ENCODE measurements at places on chromosomes 7 and 10. TPM values are rescaled to one million over a fixed set of nuclear protein-coding genes. Genes with fewer than 3 reads are reported as not detected.

- peaks cover 18% of the 10 kb centered on the region for H3K27me3 ChIP-seq
- no peak for DNase-seq
- H3K36me3 ChIP-seq = no peaks in the 10 kb centered on the region
- H3K27ac ChIP-seq = no peak overlapping the region
- H3K4me3 ChIP-seq = no peak overlapping the region
Observed at GRCh38 chr7:27442455-27442854, 199.9 kb downstream of the EVX1 start.

SH2D4B gene
- 0.11 TPM for total RNA-seq

- DNase-seq = no peak
- peaks cover 26% of the 10 kb centered on the region for H3K36me3 ChIP-seq
- peaks cover 9% of the 10 kb centered on the region for H3K4me1 ChIP-seq
Observed at GRCh38 chr7:73436031-73436929, 2.7 kb downstream of the FZD9 start.

FAM25C gene
- not detected for total RNA-seq

A1CF gene
- total RNA-seq = not detected

- H3K27ac ChIP-seq = no peak overlapping the region
- no peak overlapping the region for H3K4me3 ChIP-seq
- no peaks in the 10 kb centered on the region for H3K36me3 ChIP-seq
- H3K4me1 ChIP-seq = no peaks in the 10 kb centered on the region
- H3K27me3 ChIP-seq = no peaks in the 10 kb centered on the region
- no peak for DNase-seq
Observed at GRCh38 chr10:90418869-90419652, 438.8 kb downstream of the HTR7 start.

- peaks cover 32% of the 10 kb centered on the region for H3K36me3 ChIP-seq
- H3K4me3 ChIP-seq = peak overlapping the region; percentile 76
- H3K4me1 ChIP-seq = peaks cover 69% of the 10 kb centered on the region
- H3K27ac ChIP-seq = peak overlapping the region; percentile 86
- peak; percentile 54 for DNase-seq
- H3K27me3 ChIP-seq = no peaks in the 10 kb centered on the region
Observed at GRCh38 chr7:5701085-5701914, 80.2 kb downstream of the RNF216 start.

ATOH7 gene
- total RNA-seq = not detected

UNCX gene
- total RNA-seq = not detected

DNA sequence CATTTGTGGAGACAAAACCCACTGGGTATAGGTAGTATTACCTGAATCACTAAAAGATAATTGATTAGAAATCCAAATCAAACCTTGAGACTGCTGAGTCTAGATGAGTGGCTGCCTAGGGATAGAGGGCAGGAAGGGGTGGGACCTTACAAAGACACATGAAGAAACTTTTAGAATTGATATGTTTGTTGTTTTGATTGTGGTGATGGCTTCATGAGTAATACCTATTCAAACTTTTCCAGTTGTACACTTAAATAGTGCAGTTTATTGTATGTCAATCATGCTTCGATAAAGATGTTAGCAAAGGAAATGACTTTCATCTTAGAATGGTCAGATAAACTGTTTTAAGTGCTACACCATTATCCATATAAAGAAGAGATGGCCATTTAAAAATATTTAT is 188.7 kb upstream of the KAT6B start:
- H3K4me1 ChIP-seq = no peaks in the 10 kb centered on the region
- no peaks in the 10 kb centered on the region for H3K27me3 ChIP-seq
- no peak overlapping the region for H3K4me3 ChIP-seq
- DNase-seq = no peak
- H3K36me3 ChIP-seq = peaks cover 61% of the 10 kb centered on the region

SMO gene
- total RNA-seq = 0.13 TPM

- no peak overlapping the region for H3K4me3 ChIP-seq
- H3K27ac ChIP-seq = no peak overlapping the region
- H3K36me3 ChIP-seq = no peaks in the 10 kb centered on the region
- DNase-seq = no peak
- no peaks in the 10 kb centered on the region for H3K27me3 ChIP-seq
Observed at GRCh38 chr10:63977329-63977923, 456.2 kb downstream of the REEP3 start.

ZWINT gene
- 3.3 TPM for total RNA-seq

GRCh38 chr7:111647881-111648280 is 85.6 kb upstream of the IMMP2L start:
- no peak overlapping the region for H3K27ac ChIP-seq
- H3K27me3 ChIP-seq = peaks cover 2% of the 10 kb centered on the region
- H3K36me3 ChIP-seq = peaks cover 4% of the 10 kb centered on the region
- DNase-seq = no peak
- no peaks in the 10 kb centered on the region for H3K4me1 ChIP-seq
- no peak overlapping the region for H3K4me3 ChIP-seq

DNA sequence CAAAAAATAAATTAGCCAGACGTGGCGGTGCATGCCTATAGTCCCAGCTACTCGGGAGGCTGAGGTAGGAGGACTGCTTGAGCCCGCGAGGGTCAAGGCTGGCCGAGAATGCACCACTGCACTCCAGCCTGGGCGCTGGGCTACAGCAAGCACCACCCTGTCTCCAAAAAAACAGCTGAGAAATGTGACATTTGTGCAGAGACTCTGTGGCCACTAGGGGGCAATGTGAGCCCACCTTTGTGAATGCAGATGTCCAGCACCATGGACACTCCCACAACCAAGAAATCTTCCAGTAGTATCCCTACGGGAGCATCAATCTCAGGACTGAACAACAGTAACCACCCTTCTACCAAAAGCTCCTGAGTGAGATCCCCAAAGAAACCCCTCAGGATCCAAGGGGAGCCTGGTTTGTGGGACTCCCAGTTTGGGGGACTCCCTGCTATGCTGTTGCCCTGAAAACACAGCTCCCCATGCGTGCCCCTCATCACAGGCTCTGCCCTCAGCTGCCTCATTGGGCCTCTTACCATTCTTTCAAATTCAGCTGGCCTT is 6.2 kb upstream of the AHCYL2 start:
- DNase-seq = peak; percentile 88
- no peak overlapping the region for H3K4me3 ChIP-seq
- no peaks in the 10 kb centered on the region for H3K27me3 ChIP-seq
- peaks cover 3% of the 10 kb centered on the region for H3K4me1 ChIP-seq
- H3K27ac ChIP-seq = no peak overlapping the region

- H3K4me1 ChIP-seq = peaks cover 11% of the 10 kb centered on the region
- peaks cover 4% of the 10 kb centered on the region for H3K27me3 ChIP-seq
- H3K36me3 ChIP-seq = no peaks in the 10 kb centered on the region
- no peak overlapping the region for H3K4me3 ChIP-seq
- no peak overlapping the region for H3K27ac ChIP-seq
Observed at GRCh38 chr7:1745018-1745532, 75.0 kb downstream of the ELFN1 start.

GRCh38 chr10:93995598-93996271 is 2.0 kb downstream of the PLCE1 start:
- no peak overlapping the region for H3K27ac ChIP-seq
- peaks cover 62% of the 10 kb centered on the region for H3K27me3 ChIP-seq
- DNase-seq = no peak
- no peaks in the 10 kb centered on the region for H3K36me3 ChIP-seq
- H3K4me1 ChIP-seq = no peaks in the 10 kb centered on the region
- H3K4me3 ChIP-seq = no peak overlapping the region

GRCh38 chr7:141558544-141559183 is 7.5 kb downstream of the AGK start:
- DNase-seq = no peak
- no peaks in the 10 kb centered on the region for H3K27me3 ChIP-seq
- no peak overlapping the region for H3K27ac ChIP-seq
- H3K36me3 ChIP-seq = peaks cover 79% of the 10 kb centered on the region
- peaks cover 18% of the 10 kb centered on the region for H3K4me1 ChIP-seq
- H3K4me3 ChIP-seq = no peak overlapping the region

LRRC61 gene
- total RNA-seq = 13.8 TPM

DNA sequence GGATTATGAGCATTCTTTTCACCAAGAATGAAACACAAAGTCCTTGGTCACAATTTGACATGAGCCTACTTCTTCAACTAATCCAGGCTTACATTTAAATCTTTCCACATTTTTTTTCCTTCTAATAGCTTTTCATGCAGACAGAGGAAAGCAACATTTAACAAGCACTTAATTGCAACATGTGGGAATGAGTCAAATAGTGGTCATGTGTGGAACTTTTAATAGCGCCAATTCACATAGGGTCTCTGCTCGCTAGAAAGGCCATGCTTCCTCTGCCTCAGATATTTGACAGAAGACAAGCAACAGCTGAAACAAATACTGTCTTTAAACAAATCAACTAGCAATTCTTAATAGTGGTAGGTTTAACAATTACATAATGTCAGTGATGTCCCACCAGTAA is 285.9 kb upstream of the ETV1 start:
- H3K27ac ChIP-seq = no peak overlapping the region

GRCh38 chr10:103888113-103888841 is 29.7 kb downstream of the STN1 start:
- no peaks in the 10 kb centered on the region for H3K27me3 ChIP-seq
- no peak for DNase-seq
- peaks cover 37% of the 10 kb centered on the region for H3K4me1 ChIP-seq

DNA sequence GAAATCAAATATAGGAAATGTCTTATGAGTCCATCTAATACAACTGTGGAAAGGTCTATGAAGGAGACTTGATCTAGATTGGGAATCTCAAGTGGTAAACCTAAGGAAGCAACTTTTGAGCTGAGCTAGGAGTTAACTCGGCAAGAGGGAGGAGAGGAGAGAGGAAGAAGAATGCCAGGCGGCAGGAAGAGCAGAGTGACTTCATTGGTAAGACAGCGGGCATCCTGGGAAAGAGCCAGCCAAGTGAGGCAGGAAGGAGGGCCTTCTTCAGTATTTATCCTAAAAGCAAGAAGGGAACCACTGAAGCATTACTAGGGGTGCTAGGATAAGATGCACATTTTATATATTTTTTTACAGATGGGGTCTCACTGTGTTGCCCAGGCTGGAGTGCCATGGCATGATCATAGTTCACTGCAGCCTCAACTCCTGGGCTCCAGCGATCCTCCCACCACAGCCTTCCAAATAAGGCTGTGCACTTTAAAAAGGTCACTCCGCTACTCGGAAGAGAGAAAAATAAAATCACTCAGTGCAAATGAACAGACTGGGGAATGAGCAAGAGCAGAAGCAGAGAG is 2.0 kb downstream of the BCL7B start:
- peak overlapping the region; percentile 88 for H3K4me3 ChIP-seq
- H3K27ac ChIP-seq = peak overlapping the region; percentile 92
- H3K36me3 ChIP-seq = no peaks in the 10 kb centered on the region
- H3K27me3 ChIP-seq = no peaks in the 10 kb centered on the region

ABHD11 gene
- total RNA-seq = 24.9 TPM

DNA sequence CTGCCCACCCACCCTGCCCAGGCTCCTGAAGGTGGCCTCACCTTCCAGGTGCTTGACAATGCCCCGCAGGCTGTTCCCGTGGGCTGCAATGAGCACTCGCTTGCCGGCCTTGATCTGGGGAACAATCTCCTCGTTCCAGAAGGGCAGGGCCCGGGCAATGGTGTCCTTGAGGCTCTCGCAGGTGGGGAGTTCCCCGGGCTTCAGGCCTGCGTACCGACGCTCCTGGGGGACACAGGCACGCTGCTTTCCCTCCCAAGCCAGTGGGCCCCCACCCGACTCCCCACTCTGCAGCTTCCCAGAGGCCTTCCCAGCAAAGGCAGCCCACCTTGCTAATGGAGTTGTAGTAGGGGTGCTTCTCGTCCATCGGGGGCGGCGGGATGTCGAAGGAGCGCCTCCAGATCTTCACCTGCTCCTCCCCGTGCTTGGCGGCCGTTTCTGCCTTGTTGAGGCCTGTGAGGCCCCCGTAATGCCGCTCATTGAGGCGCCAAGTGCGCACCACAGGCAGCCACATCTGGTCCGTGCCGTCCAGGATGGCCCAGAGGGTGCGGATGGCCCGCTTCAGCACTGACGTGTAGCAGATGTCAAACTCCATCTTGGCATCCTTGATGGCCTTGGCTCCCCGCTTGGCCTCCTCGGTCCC is 456 bp downstream of the PGAM2 start:
- peak overlapping the region; percentile 54 for H3K4me3 ChIP-seq
- peaks cover 46% of the 10 kb centered on the region for H3K4me1 ChIP-seq
- peaks cover 4% of the 10 kb centered on the region for H3K36me3 ChIP-seq
- H3K27ac ChIP-seq = peak overlapping the region; percentile 47
- H3K27me3 ChIP-seq = no peaks in the 10 kb centered on the region

PNLIP gene
- total RNA-seq = not detected

DNA sequence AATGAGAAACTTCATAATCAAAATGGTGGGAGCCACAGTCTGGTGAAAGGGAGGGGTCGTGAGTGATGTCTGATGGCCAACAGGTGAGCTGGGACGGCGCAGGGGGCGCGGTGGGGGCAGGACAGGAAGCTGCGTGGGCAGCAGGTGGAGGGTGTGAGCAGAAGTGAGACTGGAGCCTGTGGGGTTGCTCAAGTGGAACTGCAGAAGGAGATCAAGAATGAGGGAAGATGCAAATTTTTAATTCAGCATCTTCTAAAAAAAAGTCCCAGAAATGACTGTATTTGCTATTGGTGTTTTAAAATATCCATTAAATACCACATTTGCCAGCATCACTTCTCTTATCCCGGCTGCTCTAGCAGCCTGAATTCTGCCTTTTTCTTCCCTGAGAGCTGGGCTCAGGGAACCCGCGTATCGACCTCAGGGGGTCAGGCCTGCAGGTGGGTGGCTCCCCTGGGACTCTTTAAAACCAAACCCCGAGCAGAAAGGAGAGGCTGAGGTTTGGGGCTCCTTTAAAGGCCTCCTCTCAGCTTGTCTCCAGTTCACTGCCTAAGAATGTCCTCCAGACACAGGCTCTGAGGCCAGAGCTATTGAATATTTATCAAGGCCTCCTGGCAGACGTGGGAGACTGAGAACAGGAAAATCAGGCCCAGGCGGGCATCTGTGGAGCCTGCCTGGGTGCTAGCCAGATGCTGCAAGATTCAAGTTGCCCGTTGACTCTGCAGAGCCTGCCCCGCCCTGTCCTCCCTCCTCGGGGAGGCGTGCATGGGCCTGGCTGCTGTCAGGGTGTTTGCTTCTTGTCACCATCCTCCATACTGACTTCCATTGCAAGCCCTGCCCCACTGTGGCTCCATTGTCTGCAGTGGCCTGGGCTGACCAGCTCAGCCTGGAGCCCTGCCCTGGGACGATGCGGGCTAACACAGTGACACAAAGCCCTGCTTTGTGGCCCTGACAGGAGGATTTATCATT is 53.9 kb downstream of the SYPL1 start:
- peak overlapping the region; percentile 77 for H3K27ac ChIP-seq
- H3K4me3 ChIP-seq = peak overlapping the region; percentile 51
- DNase-seq = peak; percentile 13
- H3K27me3 ChIP-seq = no peaks in the 10 kb centered on the region
- no peaks in the 10 kb centered on the region for H3K36me3 ChIP-seq

DNA sequence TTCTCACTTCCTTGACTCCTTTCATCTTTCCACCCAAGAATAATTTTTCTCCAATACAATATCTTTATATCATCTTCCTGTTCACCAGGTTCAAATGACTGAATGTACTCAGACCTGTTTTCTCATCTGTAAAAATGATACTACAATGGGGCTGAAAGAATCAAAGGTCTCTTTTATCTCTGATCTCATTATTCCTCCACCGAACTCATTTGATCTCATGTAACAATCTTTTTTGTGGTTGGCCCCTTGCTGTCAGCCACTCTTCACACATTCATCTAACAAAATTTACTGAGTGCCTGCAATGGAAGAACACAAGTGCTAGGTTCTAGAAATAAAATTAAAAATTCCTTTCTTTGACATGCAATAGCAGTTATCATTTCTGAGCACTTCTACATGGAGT is 65.0 kb downstream of the GRM8 start:
- no peak for DNase-seq
- no peak overlapping the region for H3K4me3 ChIP-seq
- peaks cover 20% of the 10 kb centered on the region for H3K4me1 ChIP-seq
- H3K27ac ChIP-seq = no peak overlapping the region
- H3K27me3 ChIP-seq = peaks cover 33% of the 10 kb centered on the region
- no peaks in the 10 kb centered on the region for H3K36me3 ChIP-seq

- DNase-seq = no peak
- H3K27ac ChIP-seq = no peak overlapping the region
- H3K36me3 ChIP-seq = no peaks in the 10 kb centered on the region
- H3K27me3 ChIP-seq = no peaks in the 10 kb centered on the region
- no peak overlapping the region for H3K4me3 ChIP-seq
- no peaks in the 10 kb centered on the region for H3K4me1 ChIP-seq
Observed at GRCh38 chr10:57035310-57035709, 674.3 kb upstream of the ZWINT start.

Measured in naive thymus-derived CD8-positive, alpha-beta T cell (primary cell).